ENCODE measurements at places on chromosomes 6 and 20.

DNA sequence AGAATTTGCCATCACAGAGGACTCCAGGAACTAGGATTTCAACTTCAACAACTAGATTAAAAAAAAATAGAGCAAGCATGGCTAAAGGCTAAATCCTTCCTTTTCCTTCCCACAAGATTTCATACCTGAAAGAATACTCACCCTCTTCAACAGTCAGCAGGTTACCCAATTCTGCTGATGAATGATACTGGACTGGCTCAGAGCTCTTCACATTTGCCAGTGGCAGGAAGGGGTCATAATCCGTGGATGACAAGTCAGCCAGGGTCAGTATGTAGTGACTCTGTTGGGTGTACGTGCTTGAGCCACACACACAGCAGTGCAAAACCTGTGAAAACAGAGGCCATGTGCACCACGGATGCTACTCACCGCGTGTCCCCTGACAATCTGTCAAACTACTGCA is 152.9 kb downstream of the INSM1 start:
- DNase-seq: no peak

GRCh38 chr6:24323632-24324337 is 34.1 kb downstream of the DCDC2 start:
- DNase-seq: no peak

- DNase-seq: no peak
Measured at GRCh38 chr20:1479831-1480595, 11.2 kb downstream of the SIRPB2 start.

GRCh38 chr6:44435500-44435899 is 48.0 kb downstream of the CDC5L start:
- DNase-seq: no peak

- no peak for DNase-seq
Measured at GRCh38 chr20:11850901-11851300, 66.8 kb upstream of the BTBD3 start.

DNA sequence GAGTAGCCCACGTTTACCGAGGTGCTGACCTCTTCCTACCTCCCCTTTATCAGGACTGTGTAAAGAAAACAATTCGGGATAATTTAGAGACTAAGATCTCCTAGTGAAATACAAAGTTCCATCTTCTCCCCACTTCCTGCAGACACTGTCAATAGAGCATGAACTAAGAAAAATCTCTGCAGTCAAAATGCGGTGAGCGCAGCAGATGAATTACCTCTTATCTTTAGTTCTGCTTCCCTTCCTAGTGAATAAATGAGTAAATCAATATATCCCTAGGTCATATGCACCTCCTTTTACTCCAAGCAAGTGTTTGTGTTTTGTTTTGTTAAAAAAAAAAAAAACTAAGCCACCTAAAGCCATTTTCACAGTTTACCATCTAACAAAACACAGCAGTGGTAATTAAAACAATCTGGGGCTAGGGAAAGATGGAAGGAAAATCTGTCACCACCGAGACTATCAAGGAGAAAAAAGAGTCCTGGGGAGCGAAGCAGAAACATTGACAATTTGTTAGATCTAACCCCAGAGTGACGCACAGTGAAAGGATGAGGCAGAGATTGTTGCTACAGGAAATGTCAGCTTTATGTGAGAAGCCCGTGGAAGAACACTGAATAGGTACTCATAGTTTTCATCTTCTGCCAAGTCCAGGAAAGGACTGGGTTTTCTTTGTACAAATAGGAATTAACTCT is 159.4 kb upstream of the SPTLC3 start:
- no peak for DNase-seq

- no peak for DNase-seq
Measured at GRCh38 chr6:142235791-142236190, 66.0 kb upstream of the ADGRG6 start.

- no peak for DNase-seq
Measured at GRCh38 chr6:155171109-155171746, 92.6 kb upstream of the CLDN20 start.

- no peak for DNase-seq
Measured at GRCh38 chr6:35058358-35058675, 82.8 kb downstream of the TCP11 start.

DNA sequence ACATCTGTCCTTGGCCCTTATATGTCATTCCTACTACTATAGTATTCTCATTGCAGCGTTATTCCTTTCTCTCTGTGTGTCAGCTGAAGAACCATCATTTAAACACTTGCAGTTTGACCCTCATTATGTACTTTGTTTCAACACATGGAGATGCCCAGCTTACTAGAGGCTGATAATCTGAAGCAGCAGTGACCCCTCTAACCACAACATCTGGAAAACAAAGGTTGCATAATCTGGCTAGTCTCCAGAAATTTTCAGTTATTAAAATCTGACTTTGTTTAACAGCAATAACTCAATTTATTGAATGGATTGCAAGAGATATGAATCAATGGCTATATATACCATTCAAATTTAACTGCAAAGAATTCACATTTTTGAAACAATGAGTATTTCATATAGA is 6.6 kb upstream of the PHIP start:
- DNase-seq: no peak

- no peak for DNase-seq
Measured at GRCh38 chr20:53636540-53637097, 43.0 kb upstream of the ZNF217 start.

- no peak for DNase-seq
Measured at GRCh38 chr6:12578751-12579150, 137.8 kb upstream of the PHACTR1 start.

DNA sequence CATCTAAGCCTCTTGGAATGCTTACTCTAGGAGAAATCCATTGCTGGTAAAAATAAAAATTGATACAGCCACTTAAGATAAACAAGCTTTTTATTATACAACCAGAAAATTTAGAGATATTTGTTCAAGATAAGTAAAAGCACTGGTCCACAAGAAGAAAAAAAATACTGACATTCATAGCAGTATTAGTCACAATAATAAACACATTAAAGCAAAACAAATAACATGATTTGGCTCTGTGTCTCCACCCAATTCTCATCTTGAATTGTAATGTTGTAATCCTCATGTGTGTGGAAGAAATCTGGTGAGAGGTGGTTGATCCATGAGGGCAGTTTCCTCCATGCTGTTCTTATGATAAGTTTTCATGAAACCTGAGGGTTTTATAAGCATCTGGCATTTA is 1093.5 kb upstream of the ADGRB3 start:
- DNase-seq: no peak

DNA sequence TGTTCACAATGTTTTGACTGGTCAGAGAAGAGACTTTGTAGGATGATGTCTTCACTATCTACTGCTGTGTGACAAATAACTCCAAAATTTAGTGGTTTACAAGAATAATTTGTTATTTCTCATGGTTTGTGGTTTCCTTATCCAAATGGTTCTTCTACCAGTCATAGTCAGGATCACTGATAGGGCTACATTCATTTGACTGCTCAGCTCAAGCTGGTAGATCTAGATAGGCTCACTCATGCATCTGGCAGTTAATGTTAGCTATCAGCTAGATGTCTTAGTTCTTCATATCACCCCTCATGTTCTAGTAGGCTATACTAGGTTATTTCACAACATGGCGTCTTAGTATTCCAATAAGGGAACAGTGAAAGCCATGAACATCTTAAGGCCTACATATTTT is 131.0 kb downstream of the ID4 start:
- no peak for DNase-seq

DNA sequence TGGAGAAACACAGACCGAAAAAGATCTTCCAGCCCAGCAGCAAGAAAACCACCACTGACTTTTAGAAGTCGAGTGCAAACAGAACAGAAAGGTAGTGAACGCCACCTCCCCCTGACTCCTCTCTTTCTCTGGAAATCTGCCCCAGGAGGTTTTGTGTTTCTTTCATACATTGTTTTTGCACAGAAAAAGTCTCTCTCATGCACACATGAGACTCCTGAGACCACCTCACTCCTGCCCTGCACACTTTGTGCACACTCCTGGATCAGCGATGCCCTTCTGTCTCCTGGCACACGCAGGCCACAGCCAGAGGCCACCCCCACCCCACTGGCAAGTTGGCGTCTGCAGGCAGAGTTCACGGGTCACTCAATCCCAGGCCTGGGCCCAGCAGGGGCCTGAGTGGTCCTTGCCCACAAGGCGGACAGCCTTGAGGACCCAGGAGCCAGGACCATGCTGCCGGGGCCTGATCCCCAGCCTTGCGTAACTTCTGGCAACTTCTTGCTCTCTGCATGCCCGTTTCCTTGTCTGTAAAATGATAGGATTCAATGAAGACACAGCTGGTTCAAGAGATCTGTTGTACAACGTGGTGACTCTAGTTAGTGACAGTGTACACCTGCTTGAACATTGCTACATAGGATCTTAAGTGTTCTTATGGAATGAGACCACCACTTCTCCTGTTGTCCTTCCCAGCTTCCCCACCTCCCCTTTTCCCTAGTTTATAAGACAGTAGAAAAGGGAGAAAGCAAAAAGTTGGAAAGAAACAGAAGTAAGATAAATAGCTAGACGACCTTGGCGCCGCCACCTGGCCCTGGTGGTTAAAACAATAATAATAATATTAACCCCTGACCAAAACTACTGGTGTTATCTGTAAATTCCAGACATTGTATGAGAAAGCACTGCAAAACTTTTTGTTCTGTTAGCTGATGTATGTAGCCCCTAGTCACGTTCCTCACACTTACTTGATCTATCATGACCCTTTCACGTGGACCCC is 30.2 kb upstream of the CST7 start:
- no peak for DNase-seq

GRCh38 chr6:6315660-6316059 is 4.8 kb downstream of the F13A1 start:
- no peak for DNase-seq

DNA sequence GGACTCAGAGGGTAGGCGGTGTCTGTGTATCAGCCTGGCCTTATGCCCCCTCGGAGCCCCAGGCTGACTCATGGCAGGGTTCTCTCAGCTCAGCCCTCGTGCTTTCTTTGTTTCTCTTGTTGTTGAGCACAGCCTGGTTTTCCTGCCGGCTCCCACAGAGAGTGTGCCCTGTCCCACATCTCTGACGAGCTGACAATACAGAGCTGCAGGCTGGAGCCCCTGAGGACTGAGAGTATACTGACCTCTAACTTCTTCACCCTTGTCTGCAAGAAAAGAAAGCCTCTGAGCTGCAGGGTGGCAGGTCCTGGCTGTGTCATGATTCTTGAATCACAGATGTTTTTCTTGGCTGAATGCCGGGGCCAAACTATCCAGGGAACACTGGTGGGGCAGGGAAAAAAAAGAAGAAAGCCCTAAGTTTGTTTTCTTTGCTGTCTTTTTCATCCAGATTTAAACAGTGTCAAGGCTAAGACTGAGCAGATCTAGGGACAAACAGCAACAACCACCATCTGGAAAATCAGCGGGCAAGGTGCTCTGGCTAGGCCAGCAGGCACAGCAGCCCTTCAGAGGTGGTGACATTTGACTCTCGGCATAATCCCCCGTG is 63.3 kb upstream of the ZNF133 start:
- DNase-seq: no peak

- no peak for DNase-seq
Measured at GRCh38 chr20:18718129-18718528, 95.5 kb upstream of the SCP2D1 start.

DNA sequence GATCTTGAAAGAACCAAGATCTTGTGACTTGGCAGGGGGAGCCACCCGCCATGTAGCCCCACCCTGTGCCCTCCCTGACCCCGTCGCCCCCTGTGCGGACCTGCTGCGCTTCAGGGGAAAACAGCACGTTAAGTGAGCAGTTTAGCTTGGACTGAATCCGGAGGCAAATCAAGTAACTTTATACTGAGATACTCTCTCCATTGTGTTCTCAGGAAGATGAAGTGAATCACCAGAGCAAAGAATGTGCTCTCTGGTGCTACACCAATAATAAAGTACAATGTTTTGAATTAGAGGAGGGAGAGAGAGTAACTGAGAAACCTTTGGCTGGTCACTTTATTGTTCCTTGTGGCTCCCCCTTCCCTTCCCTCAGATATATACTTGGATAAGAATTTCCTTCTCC is 83.4 kb downstream of the TXNDC5 start:
- no peak for DNase-seq

DNA sequence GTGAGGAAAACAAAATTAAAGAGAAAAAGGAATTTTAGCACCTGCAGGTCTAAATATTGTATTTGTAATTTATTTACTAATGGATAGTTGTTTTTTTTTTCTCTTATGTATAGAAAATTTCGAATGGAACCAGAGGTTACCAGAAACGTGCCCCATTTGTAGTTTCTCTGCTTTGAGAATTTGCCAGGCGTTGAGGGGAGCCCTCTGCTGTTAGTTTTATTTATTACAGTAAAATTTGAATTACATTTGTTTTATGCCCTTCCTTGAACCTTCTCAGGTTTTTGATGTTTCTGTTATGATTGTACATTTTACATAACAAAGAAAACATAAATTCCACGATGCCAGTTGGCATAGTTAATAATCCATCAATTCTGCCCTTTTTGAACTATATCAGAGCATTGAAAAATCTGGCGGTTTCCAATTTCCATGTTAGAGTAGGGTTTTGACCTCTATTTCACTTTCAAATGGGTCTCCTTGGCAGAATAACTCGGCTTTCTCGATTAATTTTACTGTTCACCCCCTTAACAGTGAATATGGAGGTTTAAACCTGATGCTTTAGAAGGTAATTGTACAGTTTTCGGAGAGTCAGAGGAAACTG is 35.1 kb upstream of the RFPL4B start:
- no peak for DNase-seq

GRCh38 chr6:3228771-3229565 is 1.5 kb upstream of the TUBB2B start:
- DNase-seq: no peak

GRCh38 chr6:43658161-43658560 is 13.3 kb downstream of the RSPH9 start:
- no peak for DNase-seq

DNA sequence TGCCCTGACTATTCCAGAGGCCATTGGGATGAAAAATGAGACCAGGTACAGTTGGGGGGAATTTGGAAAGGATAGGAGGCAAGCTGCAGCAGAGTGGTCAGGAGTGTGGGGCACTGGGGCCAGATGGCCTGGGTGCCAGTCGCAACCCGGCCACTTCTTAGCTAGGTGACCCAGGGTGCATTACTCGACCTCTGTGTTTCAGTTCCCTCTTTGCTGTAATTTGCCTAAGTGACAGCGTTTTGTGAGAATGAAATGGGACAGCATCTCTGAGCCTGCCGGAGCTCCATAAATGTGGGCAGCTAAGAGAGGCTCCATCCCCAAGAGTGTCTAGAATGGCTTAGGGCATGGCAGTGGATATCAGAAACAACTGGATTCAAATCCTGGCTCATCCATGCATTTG is 13.9 kb downstream of the LRFN2 start:
- DNase-seq: no peak

DNA sequence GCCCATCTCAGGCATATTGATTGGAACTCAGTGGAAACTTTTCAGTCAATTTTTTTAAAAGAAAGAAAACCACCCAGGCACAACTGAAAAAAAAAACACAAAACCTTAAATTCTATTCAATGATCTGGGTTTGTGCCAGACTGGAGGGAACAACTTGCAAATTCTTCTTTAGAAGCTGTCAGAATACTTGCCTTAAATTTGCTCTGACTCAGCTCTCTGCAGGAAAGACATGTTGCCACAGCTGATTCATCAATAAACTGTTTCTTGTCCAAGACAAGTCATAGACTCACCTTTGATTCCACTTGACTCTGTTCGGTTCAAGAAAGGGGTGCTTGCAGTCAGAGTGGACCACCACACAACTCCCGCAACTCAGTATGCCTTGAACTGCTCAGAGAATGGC is 117.8 kb upstream of the F13A1 start:
- no peak for DNase-seq
